ENCODE measurements at places on chromosomes 4 and X.

DNA sequence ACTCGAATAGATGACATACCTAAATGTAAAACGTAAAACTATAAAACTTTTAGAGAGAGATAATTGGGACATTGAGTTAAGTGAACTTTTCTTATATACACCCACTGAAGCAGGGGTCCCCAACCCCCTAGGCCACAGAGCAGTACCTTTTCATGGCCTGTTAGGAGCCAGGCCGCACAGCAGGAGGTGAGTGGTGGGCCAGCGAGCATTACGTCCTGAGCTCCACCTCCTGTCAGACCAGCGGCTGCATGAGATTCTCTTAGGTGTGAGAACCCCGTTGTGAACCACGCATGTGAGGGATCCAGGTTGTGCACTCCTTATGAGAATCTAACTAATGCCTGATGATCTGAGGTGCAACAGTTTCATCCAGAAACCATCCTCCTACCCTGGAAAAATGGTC is 114.8 kb downstream of the HMX1 start:
- DNase-seq, result no peak

DNA sequence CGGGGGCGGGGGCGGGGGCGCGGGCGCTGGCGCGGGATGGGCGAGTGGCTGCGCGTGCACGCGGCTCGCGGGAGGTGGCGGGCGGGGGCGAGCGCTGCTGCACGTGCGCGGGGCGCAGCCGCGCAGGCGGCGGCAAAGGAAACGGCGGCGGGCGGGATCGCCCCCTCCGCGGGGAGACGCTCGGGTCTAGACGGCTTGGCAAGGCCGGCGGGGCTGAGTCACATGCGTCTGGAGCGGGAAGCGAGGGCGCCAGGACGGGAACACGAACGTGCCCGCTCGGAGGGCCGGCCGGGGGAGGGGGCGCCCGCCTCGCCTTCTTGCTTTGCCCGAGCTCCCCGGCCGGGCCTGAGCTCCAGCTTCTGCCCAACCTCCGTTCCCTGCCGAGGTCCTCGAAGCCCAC is 4.3 kb upstream of the HAUS7 start:
- no peak for DNase-seq

- DNase-seq, result no peak
Observed at GRCh38 chrX:44071070-44071645, 98.0 kb upstream of the NDP start.

DNA sequence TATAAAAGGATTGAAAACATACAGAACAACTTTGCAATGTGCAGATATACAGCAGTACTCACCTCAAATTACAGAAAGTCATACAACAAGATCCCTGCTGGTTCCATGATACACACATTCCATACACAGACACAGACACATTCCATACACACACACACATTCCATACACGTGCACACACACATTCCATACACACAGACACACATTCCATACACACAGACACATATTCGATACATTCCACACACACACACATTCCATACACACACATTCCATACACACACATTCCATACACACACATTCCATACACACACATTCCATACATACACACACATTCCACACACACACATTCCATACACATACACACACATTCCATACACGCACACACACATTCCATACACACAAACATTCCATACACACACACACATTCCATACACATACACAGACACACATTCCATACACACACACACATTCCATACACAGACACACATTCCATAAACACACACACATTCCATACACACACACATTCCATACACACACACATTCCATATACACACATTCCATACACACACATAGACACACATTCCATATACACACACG is 13.7 kb downstream of the LINC00632 start:
- no peak for DNase-seq

- DNase-seq, result no peak
Observed at GRCh38 chr4:108146819-108147218, 21.9 kb downstream of the LEF1 start.

GRCh38 chrX:22686138-22686541 is 313.6 kb upstream of the DDX53 start:
- DNase-seq, result no peak

- no peak for DNase-seq
Observed at GRCh38 chr4:160026721-160027120, 923.8 kb downstream of the RAPGEF2 start.
